ENCODE measurements at places on chromosomes 5 and 9.
A peak's percentile ranks its signal among the peaks of the same experiment; 100 is the strongest.

GRCh38 chr9:128298535-128299482 lies 22.7 kb downstream of the SWI5 start:
- DNase-seq, result no peak

DNA sequence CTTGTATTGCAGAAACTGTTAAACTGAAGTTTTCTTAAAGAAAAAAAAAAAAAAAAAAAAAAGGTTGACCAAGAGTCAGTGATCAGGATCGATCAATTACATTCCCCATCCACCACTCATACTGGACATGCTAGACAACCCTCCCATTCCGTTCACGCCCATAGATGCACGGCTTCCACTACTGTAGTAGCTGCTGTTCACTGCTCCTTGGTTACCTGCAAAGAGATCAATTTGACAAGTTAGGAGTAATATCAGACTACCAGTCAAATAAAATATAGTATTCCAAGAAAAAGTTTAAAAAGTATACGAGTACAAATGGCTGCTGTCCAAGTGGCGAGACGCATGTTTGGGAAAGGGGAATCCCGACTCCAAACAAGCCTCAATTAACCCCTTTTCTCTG lies 8.7 kb downstream of the HNRNPH1 start:
- peak; percentile 8 for DNase-seq

- DNase-seq, result no peak
Observed at GRCh38 chr5:174305241-174305681, 259.8 kb downstream of the NSG2 start.

- DNase-seq, result no peak
Observed at GRCh38 chr5:133790898-133791297, 177.5 kb downstream of the C5orf15 start.
